ENCODE measurements at places on chromosomes 3 and 15. TPM values are rescaled to one million over a fixed set of nuclear protein-coding genes. Genes with fewer than 3 reads are reported as not detected.

The CISH gene
- total RNA-seq: 3.6 TPM

The LRRC15 gene
- not detected for total RNA-seq

The DUOXA2 gene
- total RNA-seq: not detected

The RFT1 gene
- total RNA-seq: 15.3 TPM

The ANKRD34C gene
- not detected for total RNA-seq

The NMNAT3 gene
- 9.2 TPM for total RNA-seq

The TBL1XR1 gene
- total RNA-seq: 130 TPM

The DGKG gene
- total RNA-seq: not detected

The GRIP2 gene
- total RNA-seq: 4.5 TPM

The CELF6 gene
- 0.14 TPM for total RNA-seq

The CYP8B1 gene
- not detected for total RNA-seq

The CHAC1 gene
- total RNA-seq: 124 TPM

The NR2F2 gene
- total RNA-seq: not detected

The BOC gene
- total RNA-seq: 3.0 TPM

DNA sequence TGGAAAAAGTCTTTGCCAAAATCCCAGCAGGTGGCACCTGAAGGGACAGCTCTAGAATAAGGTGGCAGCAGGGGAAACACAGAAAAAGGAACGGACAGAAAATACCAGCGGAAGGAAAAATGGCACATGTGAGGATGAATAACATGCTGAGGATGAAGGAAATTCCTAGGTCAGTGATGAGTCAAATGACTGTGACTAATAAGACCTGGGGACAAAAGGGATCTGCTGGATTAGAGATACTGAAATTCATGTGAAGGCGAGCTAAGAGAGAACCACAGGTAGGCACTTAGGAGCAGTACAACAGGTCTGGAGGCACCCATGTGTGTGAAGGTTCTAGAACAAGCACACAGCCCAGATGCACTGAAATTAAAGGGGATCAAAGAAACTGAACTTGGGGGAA lies 482.5 kb downstream of the FOXP1 start:
- DNase-seq: no peak

GRCh38 chr3:169811631-169812331 lies 889 bp upstream of the LRRIQ4 start:
- peak; percentile 6 for DNase-seq

- DNase-seq: no peak
Measured at GRCh38 chr3:2525968-2526367, 427.3 kb downstream of the CNTN4 start.

- DNase-seq: no peak
Measured at GRCh38 chr3:74091204-74091603, 466.5 kb upstream of the PDZRN3 start.

DNA sequence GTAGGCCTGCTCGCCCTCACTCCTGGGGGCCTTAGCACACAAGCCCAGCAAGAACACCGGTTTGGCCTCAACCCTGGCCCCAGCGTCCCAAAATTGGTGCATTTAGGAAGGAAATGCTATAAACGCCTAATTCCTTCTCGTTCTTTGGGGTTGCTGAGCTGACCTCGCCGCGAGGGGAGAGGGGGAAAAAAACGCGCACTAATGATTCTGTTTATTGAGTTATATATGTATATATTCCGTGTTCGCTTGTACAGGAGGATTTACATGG lies 3.9 kb downstream of the FEZF2 start:
- DNase-seq: no peak

GRCh38 chr3:51680663-51681230 lies 9.7 kb downstream of the TEX264 start:
- no peak for DNase-seq

DNA sequence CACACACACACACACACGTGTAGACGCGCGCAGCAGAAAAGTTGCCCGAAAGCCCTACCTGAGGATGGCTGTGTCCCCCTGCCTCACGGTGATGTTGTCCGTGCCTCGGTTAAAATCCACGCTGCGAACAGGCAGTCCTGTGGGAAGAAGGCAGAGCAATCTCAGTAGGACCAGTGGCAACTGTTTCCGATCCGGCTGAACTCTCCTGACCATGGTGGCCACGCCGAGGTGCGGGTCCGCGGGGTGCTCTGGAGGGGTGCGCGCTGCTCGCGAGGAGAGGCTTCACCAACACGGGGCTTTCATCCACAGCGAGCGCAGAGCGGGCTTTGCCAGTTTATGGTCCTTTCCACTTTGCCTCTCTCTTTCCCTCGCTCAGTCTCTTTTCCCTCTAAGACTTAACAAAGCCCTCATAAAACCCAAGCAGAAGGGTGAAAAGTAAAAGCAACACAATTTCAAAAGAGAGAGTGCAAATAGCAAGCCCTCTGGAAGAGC lies 422 bp downstream of the LSAMP start:
- DNase-seq: peak; percentile 52

DNA sequence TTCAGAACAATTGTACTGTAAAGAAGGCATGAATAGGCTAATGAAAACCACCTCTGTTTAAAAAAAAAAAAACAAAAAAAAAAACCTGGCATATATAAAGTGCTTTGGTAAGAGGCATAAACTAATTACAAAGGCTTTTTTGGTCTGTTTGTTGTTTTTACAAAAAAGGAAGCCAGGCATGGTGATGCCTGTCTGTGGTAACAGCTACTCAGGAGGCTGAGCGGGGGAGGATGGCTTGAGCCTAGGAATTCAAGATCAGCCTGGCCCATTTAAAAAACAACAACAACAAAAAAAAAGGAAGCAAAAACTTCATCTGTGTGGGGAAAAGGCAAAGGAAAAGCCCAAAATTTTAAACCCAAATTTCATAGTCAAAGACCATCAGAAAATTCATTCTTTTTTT lies 47.0 kb downstream of the OSBPL10 start:
- DNase-seq: peak; percentile 72

- DNase-seq: no peak
Measured at GRCh38 chr3:126311338-126311978, 45.8 kb downstream of the KLF15 start.

DNA sequence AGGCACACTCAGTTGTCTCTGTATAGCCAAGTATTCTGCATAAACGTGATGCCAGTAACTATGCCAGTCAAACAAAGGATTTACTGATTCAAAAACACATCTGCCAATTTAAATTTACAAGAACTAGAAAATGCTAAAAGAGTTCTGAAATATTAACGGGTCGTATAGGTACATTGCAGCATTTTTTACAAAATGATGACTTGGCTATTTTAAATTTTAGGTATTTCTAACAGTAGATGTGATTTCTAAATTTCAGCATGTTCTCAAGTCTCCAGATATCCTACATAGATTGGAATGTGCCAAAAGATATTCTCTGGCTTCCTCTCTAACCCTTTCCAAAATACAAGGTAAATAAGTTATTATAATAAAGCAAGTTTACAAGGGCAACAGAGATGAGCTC lies 60.3 kb downstream of the MORC1 start:
- no peak for DNase-seq

DNA sequence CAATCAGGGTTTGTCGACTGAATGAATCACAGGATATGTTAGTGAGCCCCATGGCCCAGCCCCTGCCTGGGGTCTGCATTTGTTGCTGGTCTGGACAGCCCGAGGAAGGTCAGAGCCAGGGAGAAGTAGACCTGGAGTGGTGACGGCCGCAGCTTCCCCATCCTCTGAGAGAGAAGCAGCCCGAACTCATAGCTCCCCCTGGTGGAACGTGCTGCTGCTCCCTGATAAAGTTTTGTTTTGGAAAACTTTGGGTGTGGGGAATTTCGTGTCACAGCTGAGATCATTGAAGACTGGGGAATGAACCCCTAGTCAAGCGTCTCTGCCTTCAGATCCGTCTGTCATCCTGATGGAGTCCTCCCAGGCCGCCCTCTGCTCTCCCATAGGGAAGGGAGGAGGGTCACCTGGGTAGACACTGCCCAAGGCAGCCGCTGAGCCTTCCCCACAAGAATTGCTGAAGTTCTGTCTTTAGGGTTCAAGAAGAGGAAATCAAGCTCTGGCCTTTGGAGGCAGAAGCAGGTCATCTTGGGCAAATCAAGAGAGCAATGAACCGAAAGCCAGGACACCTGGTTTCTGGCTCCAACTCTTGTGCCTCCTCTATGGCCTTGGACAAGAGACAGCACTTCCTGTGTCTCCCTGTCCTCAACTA lies 60.5 kb downstream of the GLDN start:
- peak; percentile 87 for DNase-seq

DNA sequence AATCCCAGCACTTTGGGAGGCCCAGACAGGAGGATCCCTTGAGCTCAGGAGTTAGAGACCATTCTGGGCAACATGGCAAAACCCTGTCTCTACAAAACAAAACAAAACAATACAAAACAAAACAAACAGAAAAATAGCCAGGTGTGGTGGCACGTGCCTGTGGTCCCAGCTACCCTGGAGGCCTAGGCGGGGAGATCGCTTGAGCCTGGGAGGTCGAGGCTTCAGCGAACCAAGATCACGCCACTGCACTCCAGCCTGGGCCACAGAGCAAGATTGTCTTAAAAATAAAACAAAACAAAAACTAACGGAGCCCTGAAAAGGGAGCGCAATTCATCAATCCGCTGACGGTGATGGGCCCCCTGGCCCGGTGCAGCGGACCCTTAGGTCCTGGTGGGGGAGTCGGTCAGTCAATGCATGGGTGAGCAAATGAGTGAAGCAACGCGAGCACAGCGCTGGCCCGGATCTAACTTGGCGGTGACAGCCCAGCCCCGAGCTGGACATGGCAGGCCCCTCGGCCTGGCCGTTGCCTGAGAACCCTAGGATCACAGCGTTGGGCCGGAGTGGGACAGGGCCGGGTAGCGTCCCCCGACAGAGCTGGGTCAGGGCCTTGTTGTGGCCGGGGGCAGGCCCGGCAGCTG lies 52.4 kb upstream of the BLM start:
- peak; percentile 69 for DNase-seq

DNA sequence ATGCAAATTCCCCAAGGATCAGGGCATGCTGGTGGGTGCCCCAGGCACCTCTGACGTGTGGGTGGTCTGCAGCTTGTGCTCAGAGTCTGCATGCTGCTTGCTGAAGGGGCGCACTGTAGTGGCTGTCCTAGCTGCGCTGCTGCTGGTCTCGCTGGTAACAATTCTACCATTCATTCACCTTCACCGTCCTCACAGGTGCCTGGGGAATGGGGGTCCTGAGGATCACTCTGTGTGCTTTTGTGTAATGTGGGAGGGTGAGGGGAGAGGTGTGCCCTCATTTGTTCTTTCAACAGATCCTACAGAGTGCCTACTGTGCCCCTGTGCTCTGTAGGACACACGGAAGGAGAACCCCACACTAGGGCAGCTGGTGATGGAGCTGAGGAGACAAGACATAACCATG lies 2.1 kb upstream of the ITGA11 start:
- no peak for DNase-seq

- no peak for DNase-seq
Measured at GRCh38 chr3:157921811-157922210, 184.4 kb downstream of the SHOX2 start.

GRCh38 chr3:55988905-55989304 lies 479.4 kb downstream of the ERC2 start:
- DNase-seq: no peak

DNA sequence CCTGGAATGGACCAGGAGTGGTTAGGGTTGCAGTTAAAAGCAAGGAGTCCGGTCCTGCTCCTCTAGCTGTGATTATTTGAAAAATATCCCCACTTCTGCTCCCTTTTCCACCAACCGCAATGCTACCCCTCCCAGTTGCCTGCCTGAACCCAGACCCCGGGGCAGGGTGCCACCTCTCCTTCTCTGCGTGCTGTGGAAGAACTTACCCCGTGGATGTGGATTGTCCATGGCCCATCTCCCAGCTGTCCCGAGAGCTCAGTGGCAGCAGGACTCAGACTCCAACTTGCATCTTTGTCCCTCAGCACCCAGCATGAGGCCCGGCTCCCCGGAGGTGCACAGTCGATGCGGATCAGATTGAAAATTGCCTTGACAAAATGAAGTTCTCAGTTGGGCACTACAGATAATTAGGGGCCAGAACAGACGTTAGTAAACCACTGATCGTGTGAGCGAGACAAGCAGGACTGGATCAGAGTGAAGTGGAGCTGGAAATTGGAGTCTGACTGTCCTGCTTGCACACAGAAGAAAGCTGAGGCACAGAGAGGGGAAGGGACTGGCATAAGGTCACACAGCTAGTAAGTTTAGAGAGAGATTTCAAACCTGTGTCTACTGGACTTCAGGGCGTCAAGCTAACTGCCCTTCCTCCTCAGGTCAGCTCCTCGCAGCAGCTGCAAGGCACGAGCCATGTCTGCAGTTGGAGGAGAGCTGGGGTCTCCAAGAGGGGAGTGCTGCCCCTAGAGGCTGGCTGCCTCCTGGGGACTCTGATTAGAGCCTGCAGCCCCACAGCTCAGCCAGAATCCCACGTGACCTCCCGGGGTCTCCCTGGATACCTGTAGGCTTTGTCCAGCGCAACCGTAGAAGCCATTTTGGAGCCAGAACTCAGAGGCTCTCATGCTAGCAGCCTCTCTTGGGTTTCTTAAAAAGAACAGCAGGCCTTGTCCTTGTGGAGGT lies 14.7 kb downstream of the SLC6A1 start:
- peak; percentile 80 for DNase-seq

DNA sequence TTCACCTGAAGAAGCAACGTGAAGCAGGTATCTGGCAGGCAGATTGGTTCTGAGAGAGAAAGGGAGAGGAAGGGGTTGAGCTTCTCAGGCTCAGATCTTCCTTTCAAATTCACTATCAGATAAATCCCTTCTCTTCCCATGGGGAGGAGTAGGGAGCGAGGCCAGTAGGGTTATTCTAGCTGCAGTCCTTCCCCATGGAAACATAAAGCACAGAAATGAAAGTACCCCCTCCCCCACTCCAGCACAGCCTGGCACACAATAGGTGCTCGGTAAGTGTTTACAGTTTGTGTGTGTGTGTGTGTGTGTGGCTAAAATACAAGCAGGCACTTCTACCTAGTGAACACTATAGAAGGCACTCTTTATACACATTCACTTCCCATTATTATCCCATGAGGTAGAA lies 20.8 kb upstream of the VPS8 start:
- DNase-seq: no peak

DNA sequence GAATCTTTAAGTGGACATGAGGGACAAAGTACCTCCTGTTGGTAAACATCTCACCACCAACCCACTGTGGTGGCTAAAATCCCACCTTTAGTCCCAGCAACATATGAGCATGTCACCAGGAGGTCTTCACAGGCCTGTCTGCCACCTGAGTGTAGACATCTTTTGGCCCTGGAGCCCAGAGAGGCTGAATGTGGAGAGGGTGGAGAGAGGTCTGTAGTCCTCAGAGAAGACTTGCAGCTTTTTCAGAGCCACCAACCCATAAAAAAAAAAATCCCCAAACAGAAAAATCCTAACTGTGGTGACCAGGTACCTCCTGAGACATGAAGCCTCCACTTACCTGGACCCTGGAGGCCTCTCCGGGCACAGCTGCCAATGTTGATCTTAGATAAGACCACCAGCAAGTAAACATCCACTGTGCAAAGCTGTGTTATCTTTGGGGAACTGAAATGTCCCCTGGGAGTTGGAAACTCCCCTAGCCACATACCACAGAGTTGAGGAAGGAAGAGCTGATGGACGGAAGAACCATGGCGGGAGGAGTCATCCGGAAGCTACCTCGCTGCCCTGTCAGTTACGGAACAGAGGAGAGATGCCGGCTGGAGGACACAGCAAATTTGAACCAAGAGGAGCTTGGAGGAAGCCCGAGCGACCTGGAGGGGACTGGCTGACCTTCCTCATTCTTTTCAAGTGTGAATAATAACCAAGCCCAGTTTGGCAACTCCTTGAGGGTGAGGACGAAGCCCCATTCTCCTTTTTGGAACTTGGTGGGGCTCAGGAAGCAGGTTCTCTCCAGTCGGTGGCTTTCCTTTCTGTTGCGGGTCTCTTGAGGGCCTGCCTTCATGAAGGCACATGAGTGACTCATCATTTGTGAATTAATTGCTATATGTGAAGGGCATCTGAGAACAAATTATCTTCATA lies at the start of gene GHRL:
GHRL (minus strand) TSS at position 443 of the 915 bp plus-strand sequence. CDS start 2,767 bp downstream, outside the sequence.
- DNase-seq: no peak
